ENCODE measurements at places on chromosomes 7 and 10.

- DNase-seq, result no peak
These were observed 12.7 kb upstream of the JCAD start for GRCh38 chr10:30072068-30072467.

GRCh38 chr10:44424298-44424697 is 39.4 kb upstream of the CXCL12 start:
- no peak for DNase-seq

GRCh38 chr7:34061149-34061548 is 155.8 kb downstream of the BMPER start:
- no peak for DNase-seq

GRCh38 chr10:26706206-26706605 is 8.7 kb downstream of the PDSS1 start:
- no peak for DNase-seq

- DNase-seq, result no peak
These were observed 25.9 kb downstream of the ADCY1 start for GRCh38 chr7:45599851-45600706.

DNA sequence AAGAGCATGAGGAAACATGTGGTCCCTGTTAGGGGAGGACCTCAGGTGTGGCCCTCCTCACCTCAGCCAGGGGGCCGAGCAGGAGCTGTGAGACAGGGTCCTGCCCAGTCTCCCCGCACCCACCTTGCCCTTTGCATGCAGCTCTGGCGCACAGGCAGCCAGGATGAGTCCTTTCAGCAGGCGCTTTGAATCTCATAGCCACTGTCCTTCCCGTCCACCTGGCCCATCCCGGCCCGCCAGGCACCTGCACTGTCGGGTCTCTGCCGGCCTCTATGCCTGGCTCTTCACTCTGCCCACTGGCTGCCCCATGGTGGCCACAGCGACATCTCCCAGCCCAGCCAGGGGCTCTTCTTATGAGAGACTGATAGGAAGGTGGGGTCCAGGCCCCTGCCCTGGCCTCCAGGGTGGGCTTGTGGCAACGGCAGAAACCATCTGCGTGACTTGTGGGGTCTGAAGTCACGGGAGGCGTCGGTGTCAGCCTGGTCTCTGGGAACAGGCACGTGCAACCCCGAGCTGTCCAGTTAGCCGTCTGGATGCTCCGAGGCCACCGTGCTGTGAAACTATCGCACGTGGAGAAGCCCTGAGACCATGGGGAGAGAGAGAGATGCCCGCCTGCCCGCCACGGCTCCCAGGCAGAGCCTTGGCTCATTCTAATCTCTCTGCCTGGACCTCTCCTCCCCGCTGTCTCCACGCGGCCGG is 37.4 kb downstream of the FOXL3 start:
- DNase-seq, result no peak

GRCh38 chr7:80611779-80612178 is 26.7 kb upstream of the CD36 start:
- DNase-seq, result no peak

GRCh38 chr10:78868048-78868447 is 200.7 kb upstream of the ZMIZ1 start:
- DNase-seq, result no peak

DNA sequence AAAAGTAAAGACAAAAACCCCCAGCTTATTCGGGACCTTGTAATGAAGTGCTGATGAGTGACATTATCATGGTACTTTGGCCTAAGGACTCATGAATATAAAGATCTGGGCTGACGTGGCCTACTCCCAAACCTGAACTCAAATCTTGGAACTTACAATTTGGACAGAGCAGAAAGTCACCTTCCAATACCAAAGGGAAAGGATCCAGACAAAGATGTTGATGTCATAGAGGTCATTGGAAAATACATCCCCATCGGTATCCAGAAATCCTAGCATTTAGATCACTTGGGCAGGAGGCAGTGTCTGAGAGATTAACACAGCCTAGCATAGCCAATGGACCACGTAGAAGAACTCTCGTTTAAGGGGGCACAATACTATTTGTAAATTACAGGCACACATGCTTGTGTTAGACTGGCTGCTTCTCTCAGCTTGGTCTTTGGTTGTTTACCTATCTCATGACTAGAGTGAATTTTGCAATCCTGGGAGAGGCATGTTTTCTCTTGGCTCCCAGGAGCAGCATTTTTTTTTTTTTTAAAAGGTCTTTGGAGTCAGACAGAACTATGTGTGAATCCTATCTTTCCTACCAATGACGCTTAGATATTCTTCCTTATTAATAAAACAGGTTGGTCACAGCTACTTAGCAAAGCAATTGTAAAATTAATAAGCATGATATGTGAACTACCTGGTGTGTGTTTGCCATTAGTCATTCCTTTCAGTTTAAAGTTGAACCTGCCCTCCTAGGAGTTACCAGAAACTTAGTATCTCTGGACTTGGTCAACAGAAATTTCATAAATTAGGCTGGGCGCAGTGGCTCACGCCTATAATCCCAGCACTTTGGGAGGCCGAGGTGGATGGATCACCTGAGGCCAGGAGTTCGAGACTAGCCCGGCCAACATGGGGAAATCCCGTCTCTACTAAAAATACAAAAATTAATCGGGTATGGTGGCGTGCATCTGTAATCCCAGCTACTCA is 27.8 kb upstream of the MRPS33 start:
- DNase-seq, result no peak

DNA sequence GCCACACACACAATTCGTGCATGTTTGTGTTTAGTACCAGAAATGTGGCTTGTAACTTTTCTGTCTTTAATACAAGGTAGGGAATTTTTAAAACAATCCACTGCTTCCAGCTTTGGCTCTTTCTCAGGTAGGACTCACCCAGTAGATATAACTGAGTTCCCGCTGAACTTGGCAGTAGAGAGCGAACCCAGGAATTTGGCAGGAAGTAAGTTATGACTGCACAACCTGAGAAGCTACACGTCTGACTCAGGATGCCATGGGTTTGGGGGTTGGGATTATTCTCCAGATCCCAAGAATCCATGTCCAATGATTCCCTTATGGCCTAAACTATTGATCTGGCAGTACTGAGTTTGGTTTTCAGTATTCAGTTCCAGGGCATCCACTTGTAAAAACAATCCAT is 499.7 kb downstream of the CALN1 start:
- DNase-seq, result no peak

- no peak for DNase-seq
These were observed 285.1 kb downstream of the ZEB1 start for GRCh38 chr10:31604096-31604495.

DNA sequence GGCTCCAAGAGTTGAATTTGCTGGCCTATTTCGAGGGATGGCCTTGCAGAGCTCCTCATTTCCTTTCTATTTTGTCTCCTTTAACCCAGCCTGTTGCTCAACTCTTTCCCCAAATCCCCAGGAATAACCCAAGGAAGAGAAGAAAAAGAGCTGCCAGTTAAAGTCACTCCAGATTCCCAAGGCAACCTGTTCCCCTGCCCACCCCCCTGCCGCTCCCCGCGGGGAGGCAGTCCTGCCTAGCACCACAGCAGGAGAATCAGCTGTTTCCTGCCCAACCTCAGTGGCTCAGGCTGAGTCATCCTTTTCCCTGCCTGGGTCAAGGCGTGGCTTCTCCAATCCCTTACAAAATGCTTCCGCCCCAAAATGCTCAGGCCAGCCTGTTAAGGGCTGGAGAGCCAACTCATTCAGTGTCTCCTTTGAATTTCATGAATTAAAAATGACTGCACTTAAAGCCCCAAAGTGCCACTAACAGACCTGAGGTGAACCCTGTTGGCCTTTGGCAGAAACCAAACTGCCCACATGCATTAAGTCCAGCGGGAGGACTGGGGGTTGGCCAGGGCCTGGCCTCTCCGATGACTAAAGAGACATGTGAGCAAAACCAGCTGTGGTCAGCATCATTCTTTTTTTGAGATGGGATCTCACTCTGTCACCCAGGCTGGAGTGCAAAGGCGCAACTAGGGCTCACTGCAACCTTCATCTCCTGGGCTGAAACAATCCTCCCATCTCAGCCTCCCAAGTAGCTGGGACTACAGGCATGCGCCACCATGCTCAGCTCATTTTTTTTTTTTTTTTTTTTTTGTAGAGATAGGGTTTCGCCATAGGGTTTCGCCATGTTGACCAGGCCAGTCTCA is 83.2 kb upstream of the KIF5B start:
- peak; percentile 18 for DNase-seq

All from putamen (tissue), 1 donor.